SK-N-MC (cell line): ENCODE measurements at places on chromosomes 12 and 14.

GRCh38 chr12:64724201-64724745, 34.9 kb downstream of the GNS start:
- no peak for DNase-seq

GRCh38 chr12:85725991-85726390, 110.2 kb downstream of the RASSF9 start:
- no peak for DNase-seq

- DNase-seq = no peak
These were observed 169.4 kb upstream of the PLEKHG7 start for GRCh38 chr12:92533280-92533890.

DNA sequence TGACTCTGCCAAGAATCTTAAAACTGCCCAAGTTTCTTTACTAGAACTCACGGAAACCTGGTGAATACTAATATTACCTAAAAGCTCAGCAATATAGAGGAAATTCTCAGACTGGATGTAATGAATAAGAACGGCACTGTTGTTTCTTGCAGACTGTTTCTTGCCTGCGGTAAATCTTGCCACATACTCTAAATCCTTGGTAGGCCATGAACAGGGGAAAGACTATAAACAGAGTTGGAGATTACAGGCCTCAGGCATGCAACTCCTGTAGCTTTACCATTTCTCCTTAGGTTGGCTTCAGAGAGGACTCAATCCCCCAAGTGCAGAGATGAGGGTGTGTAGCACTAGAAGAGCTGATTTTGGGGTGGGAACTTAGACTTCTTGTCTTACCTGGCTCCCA, 1.1 kb downstream of the ALDH6A1 start:
- DNase-seq = no peak

DNA sequence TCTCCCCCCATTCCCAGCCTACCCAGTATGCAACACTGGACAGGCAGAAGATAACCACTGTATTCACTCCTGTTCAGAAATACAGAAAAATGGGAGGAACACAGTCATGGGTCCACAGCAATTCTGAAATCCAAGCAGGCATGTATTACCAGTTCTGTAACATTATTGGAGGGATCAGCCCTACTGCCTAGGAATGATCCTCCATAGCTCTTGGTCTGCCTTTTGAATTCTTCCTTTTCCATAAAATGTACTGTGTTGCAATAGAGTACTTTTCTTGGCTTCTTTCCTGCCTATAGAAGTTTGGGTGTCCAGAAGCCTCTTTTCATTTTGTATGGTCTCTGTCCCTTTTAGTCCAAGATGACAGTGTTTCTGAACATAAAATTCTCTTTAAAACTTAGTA, 46.5 kb downstream of the SPATS2 start:
- no peak for DNase-seq

DNA sequence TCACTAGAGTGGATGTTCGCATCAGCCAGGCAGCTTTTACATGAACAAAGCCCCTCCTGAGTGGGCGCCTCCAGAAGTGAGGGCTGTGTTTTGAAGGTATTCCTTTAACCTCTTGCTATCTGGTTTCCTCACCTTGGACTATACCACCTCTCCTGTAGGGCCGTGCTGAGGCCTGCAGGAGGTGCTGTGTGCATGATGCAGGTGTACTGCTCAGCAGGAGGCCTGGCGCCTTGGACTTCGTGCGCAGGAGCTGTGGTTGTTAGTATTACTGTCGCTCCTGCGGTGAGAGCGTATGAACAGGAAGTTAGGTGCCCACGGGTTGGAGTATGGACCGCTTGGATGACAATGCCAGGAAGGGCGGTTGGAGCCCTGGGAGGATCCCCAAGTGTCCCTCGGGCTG, 130.7 kb downstream of the TSPAN9 start:
- no peak for DNase-seq

DNA sequence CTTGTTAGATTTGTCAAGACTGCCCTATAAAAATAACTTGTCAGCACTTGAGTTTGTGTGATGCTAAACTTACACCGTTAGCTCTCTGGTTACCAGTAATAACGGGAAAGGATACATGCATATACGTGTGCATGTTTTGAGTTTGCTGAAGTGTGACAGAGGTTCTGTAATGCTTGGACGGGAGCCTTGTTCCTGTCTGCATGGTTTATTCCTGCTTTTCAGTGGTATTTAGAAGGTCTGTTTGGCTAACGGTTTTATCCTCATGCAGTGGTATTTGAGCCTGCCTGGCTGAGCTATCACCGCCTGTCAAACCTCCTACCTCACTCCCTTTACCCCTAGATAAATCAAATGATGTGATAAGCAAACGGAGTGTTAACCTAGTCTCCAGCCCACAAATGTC, 305.6 kb downstream of the GALC start:
- DNase-seq = no peak

- DNase-seq = no peak
These were observed 135.3 kb upstream of the SOX5 start for GRCh38 chr12:24084800-24085199.

- DNase-seq = no peak
These were observed 29.4 kb downstream of the PLEKHG7 start for GRCh38 chr12:92732216-92732615.

DNA sequence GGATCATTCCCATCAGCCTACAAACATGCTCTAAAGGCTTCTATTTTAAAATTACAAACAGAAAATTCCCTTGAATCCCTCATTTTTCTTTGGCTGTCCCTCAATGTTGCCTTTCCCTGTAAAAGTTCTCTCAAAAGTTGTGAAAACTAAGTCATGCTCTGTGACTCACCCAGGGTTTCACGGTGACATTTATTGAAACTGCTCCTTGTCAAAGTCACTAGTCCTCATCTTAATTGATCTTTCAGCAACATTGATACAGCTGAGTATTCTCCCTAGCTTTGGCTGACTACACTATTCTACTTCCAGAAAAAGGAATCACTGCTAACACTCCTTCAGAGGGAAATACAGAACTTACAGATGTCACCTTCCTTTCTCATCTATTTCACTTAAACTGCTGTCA, 65.7 kb downstream of the ASCL4 start:
- DNase-seq = no peak

- no peak for DNase-seq
These were observed 350.2 kb downstream of the GLT1D1 start for GRCh38 chr12:129203456-129203855.

DNA sequence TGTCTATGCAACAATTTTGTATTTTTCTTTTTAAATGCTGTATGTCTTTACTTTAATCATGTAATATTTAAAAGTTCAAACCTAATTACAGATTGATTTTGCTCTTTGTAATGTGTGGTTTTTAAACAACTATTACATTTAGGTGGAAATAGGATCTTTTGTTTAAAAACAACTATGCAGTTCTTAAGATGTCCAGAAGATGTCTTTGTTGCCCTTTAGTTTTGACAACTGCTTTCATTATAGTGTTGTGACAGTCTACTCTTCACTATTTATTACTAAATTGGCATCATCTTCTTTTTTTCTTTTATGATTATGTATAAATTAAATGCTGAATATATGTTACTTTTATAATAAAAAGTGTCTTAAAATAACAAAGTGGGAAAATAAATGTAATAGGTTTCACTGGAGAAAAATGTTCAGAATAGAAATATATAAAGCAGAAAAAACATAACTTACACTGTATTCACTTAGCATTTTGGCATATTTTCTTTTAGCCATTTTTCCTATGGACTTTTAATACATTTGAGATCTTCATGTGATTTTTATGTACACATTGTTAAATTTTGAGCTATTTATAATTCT, 27.1 kb upstream of the PCNX4 start:
- no peak for DNase-seq

DNA sequence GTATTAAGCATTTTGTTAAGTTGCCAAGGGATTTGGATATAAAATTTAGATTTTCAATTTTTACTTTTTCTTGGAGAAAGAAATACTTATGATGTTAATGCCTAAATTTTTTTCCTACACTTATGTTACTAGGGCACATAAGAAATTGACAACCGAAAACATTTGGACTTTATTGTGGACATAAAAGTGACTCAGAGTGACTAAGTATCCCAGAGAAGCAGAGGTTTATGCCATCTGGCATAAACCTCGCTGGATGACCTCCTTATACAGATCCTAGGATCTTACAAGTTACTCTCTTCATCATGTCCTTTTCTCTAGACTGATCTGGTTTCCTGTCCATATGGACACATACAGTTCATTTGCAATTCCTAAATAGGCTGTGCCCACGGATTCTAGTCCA, 89.8 kb downstream of the RERG start:
- DNase-seq = no peak

DNA sequence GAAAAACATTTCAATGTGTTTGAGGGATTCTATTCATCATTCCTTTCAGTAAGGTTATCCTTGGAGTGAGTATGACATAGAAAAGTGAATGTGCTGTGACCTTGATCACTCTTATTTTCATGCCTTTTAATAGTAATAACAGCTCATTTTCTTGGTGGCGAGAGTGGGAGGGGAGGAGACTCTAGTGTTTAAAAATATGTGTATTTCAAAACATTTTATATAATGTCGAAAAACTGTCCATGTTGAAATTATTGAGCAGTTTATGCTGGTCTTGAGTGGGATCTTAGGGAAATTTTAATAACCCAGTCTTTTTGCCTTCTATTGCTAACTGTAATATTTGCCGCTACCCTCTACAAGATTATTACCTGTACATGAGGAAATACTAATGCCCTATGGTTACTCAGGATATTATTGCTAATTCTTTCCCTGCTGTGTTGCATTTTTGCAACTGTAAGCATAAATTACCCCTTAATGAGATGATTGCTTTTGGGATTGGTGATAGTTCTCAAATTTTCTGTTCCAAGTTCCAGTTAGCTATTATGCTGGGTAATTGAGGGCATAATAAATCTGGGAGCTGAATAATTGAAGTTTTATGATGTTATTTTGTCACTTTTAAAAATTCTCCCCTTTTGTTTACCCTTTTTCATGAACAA, 21.9 kb downstream of the ATF7IP start:
- DNase-seq = no peak

DNA sequence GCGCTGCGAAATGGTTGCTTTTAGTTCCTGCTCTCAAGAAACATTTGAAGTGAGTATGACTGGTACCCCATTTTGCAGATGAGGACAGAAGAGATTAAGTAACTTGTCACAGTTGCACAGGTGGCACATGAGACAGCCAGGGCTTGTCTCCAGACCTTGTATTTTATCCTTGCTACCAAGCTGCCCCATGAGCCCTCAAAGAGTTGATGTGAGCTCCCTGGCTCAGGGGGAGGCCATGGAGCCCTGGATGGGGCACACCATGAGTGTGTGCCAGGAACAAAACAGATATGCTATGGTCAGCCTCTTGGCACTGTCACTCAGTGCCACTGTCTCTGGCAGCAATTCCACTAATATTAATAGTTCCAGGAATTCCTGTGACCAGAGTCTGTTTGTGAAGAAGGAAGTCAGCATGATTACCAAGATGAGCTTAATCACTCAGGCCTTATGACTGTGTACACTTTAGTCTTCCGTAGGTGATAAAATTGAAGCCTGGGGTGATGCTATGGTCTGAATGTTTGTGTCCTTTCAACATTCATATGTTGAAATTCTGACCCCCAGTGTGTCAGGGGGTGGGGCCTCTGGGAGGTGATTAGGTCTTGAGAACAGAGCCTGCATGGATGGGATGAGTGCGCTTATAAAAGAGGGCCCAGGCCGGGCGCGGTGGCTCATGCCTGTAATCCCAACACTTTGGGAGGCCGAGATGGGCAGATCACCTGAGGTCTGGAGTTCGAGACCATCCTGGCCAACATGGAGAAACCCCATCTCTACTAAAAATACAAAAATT, 806.8 kb downstream of the AACS start:
- DNase-seq = no peak

GRCh38 chr12:31923063-31923412, 36.2 kb upstream of the RESF1 start:
- no peak for DNase-seq

- DNase-seq = no peak
These were observed 45.6 kb downstream of the DDX11 start for GRCh38 chr12:31119192-31119802.

DNA sequence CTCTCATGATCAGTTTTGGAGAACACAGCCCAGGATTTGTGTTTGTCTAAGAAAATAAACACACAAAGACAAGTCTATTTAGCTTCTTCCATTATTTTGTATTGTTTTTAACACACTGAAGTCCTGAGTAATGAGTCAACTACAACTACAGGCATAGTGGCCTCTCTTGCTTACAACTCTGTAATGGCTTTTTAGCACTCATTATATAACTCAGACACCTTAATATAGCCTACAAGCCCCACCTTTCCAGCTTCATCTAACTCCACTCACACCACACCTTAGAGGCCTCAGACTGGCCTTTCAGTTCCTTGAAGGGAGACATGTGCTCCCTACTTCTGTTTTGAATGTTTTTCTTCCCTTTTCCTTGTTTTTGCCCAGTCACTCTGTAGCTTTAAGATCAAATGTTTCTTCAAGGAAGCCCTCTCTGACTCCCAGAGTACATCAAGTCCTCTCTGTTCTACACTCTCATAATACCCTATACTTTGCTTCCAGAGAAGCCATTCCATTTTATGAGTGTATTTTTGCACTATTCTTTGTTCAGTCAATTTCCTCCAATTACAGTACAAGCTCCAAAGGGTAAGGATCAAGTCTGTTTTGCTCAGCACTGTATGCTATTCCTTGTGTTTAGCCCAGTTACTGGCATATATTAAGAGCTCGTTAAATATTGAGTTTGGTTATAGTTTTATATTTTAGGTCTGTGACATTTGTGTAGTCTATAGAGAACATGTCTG, 233.6 kb upstream of the ARHGAP5 start:
- DNase-seq = no peak

GRCh38 chr12:131061041-131061806, 107.5 kb downstream of the ADGRD1 start:
- no peak for DNase-seq

DNA sequence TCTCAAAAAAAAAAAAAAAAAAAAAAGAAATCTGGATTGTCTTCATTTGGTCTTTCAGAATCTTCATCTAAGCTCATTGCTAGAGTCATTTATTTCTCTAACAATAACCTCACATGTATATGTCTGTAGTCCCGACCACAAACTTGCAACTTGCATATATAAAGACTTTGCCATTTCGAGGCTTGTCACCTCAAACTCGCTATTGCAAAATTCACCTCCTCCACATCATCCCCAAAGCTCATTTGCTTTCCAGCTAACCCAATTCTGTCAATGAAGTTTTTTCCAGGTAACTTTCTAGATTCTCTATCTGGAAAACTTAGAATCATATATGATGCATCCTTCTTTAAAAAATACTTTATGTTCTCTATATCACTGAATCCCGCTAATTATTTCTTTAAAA, 393.2 kb upstream of the ATXN7L3B start:
- DNase-seq = no peak

GRCh38 chr12:69008520-69008919, 75.5 kb upstream of the CPM start:
- DNase-seq = no peak
